ENCODE measurements at places on chromosomes 4 and X. TPM values are rescaled to one million over a fixed set of nuclear protein-coding genes. Genes with fewer than 3 reads are reported as not detected.

DNA sequence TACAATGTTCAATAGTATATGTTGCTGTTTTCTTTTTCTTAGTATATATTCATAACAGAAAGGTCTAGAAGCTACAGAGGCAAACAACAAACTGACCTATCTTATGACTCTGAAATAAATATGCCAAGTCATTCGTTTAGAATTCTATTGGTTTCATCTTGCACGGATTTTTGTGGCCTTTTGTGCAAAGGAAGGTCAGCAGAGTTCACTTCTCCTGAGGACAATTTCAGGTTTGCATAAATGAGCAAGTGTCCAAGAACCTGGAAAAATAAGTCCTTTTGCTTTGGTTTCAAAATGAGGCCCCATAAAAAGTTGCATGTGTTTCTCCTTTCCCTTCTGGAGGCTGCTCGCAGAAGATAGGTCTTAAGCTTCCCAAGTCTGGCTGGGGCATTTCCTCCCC is 156.9 kb downstream of the APBB2 start:
- DNase-seq: no peak

DNA sequence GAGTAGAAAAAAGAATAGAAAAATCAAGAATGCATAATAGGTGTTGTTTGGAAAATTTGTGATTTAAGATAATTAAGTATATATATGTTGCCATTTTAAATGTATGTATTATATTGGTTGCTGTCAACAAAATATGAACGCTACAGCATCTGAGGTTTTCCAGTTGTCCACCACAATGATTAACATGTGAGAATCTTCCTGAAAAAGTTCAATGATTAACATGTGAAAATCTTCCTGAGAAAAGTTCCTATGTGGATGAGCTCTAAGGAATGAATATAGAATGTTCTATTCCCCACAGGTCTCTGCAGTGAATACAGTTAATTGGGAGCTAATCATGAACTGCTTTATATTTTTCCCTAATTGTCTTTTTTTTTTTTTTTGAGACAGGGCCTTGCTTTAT is 214.7 kb downstream of the CBR4 start:
- DNase-seq: no peak

GRCh38 chr4:169335331-169335730 is 64.6 kb upstream of the SH3RF1 start:
- DNase-seq: no peak

Gene MGAT4D
- total RNA-seq: not detected

GRCh38 chr4:12519426-12519825 is 964.7 kb downstream of the RAB28 start:
- DNase-seq: no peak

- DNase-seq: no peak
These were observed 12.2 kb upstream of the MTMR1 start for GRCh38 chrX:150680974-150681373.

DNA sequence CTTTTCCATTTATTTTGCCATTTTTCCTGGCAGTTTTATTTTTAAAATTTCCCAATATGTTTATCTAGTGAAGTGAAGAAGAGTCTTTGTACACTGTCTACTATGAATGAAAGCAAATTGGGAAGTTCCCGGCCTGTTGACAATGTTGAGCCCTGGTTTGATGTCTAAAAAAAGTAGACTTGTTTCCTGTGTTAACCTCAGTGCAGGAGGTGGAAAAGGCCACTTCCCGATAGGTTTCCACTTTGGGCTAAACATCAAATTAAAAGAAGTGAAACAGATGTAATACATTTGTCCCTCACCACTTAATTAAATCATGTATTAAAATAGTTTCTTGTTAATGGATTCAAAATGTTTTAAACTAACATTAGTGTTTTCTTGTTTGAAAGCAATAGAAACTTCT is 30.0 kb downstream of the BBS12 start:
- DNase-seq: no peak

DNA sequence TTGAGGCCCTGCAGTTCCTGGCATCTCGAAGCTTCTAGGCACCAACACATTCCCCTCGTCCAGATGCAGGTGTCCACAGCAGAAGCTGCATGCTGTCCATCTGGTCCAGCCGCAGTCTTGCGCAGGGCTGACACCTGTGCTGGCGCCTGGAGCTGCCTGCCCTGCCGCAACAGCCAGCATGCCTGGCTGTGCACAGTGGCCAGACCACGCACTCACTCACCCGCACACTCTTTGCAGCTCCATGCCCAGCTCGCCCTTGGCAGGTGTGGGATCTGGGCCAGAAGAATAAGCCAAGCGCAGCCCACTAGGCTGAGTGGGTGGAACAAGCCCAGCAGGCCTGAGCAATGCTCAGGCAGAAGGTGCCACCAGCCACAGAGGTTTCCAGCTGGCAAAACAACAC is 125.6 kb downstream of the PARM1 start:
- no peak for DNase-seq

DNA sequence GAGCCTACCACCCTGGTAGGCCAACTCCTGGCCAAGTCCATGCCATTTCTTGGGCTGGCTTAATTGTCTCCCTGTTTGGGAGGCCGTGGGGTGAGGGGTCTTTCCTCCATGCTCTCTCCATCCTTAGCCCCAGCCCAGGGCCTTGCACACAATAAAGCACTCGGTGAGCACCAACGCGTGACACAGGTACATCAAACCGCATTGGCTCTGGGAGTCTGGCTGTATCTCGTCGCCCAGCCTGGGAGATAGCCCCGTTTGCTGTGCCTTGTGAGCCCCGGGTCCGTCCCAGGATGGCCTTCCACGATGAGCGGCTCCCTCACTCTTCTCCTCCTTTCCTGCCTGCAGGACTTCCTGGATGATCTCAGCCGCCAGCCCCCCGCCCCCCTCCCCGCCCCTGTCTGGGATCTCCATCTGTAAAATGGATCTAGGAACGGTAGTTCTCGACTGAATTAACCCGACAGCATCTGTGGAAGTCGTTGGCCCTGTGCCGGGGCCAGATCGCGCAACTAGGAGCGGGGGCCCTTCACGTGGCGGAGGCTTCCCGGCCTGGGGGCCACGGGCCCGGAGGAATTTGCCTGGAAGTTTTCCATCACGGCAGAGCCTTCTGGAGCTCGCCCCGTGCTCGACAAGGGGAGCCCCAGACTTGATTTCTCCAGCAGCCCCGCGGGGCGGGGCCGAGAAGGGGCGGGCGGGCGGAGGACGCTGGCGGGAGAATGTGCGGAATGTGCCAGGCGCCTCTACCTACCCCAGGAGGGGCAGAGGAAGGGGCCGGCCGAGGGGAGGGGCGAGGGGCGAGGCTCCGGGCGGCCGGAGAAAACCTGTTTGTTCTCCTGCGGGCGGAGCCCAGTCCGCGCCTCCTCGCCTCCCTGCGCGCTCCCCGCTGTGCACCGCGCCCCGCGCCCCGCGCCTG is at the start of gene ZNF185:
Gene ZNF185 (plus strand): TSS at position 846 of the 910 bp plus-strand sequence. CDS start 16,423 bp downstream, outside the sequence.
- no peak for DNase-seq

DNA sequence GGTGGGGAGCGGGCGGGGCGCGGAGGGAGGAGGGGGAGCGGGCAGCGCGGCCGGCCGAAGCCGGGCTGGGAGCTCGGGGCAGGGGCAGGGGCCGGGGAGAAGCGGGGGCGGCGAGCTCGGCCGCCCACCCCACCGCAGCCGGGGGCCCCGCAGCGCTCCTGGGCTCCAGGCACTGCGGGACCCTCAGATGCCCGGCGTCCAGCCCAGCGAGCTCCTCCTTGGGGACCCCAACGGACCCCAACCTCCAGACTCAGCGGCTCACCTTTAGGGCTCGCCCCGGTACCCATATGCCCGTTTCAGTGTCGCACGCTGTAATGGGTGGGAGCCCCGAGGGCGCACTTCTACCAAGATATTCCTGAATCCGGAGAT is 357 bp upstream of the ADGRG2 start:
- no peak for DNase-seq

Gene BGN
- 14.7 TPM for total RNA-seq

DNA sequence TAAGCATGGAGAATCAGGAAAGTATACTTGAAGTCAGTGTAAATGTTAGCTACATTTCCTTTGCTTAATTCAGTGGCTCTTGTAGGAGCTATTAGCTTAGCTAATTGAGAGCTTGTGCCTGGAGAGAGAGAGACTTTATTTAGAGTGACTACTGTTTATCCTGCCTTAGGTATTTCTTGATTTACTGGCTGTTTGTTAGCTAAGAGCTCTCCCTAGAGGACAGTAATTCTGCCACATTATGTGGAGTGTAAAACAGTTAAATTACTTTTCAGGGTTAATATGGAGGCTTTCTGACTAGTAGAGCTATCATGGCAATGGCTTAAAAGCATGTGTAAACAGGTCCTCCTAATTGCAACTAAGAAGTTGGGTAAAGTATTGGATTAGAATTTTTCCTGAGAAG is 306.5 kb upstream of the TECRL start:
- DNase-seq: no peak

Gene GLRA2
- not detected for total RNA-seq

Gene C4orf36
- 0.38 TPM for total RNA-seq

DNA sequence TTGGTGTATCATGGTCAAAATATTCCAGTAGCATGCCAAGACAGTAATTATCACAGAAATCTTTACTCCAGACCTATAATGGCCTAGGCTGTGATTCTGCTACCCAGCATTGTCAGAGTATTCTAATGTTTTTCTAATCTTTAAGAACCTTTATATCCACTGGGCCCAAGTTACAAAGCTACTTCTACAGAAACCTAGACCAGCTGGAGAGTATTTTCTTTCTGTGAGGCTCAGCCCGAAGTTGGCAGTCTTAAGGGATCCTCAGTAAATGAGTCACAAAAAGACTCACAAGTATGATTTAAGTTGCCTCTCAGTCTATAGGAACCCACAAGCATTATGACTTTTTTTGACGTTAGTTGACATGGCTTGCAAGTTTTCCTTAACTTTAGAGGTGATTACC is 638.5 kb upstream of the FAM241A start:
- DNase-seq: no peak
